CD8-positive, alpha-beta memory T cell (primary cell): ENCODE measurements at places on chromosomes 2 and 18.

- no peak for DNase-seq
Observed at GRCh38 chr18:23832911-23833310, 143.7 kb downstream of the LAMA3 start.

GRCh38 chr2:60116161-60116875 lies 437.1 kb downstream of the BCL11A start:
- no peak for DNase-seq

DNA sequence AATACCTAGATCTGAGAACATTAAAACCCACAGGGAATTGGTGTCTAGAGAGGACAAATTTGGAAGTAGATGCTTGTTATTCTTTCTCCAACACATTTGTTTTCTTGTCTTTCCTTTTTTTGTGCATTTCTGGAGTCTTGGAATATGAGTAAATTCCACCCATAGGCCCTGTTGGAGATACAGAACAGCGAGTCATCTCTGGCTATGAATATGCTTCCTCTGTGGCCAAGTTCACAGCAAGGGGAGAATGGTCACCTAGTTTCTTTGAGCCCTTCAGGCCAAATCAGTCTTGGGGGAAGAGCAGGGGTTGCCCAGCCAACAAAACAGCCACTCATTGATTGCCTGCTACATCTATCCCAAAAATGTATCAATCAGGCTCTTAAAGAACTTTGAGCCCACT lies 31.3 kb downstream of the SP140L start:
- no peak for DNase-seq

GRCh38 chr2:3132466-3132865 lies 245.2 kb downstream of the EIPR1 start:
- no peak for DNase-seq

DNA sequence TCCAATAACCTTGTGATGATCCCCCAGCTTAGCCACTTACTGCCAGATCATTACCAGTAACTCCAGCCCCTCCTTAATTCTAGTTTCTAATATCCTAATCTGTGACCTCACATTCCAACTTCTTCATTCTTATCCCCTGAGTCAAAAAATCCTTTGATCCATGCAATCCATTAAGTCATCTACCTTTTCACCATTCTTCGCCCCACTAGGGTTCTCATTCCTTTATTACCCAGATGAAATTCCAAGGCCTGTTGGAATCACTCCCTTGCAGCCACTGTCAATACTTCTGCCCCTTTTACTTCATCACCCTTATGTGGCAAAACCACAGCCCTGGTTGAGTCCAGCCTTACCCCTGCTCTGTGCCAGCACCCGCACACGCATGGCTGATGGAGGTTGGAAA lies 20.3 kb upstream of the IL36G start:
- no peak for DNase-seq

- no peak for DNase-seq
Observed at GRCh38 chr2:111957872-111958354, 59.5 kb downstream of the MERTK start.

GRCh38 chr2:67834482-67834881 lies 228.3 kb downstream of the C1D start:
- DNase-seq: no peak

DNA sequence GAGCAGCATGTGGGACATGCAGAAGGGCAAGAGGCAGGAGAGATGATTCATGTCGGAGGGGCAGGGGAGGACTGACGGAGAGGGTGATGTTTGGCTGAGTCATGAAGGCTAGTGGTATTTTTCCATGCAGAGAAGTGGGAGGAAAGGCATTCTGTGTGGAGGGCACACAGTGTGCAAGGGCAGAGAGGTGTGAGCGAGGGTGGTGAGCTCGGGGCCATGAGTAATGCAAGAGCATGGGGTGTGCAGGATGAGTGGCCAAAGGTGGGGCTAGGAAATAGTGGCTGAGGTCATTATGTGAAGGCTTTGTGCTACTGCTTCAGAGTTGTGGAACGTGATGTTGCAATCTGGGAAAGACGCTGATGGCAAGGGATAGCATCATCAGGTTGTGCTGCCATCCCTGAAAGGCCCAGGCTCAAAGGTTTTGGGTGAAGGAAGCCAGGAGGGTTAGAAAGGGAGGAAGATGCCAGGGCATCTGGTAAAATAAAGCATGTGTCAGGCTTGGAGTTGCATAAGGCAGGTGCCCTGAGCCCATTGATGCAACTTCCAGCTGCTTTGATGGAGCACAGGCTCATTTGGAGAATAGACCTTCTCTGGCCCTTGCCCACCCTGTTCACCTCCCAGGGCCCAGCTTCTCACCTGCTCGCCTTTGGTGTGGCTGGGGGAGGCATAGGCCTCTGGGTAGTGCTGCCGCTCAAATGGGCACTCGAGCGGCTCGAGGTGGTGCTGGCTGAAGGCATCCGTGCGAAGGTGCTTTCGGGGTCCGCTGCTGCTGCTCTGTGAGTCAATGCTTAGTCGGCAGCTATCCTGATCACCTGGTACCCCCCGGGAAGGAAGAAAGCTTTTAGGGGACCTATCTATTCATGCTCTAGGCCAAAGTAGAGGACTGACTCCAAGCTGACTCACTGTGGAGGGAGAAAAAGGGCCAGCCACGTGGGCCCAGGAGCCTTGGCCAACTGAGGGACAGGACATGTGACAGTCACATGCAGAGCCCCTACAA lies 37.5 kb downstream of the PAX8 start:
- no peak for DNase-seq

GRCh38 chr18:8657050-8657820 lies 48.0 kb downstream of the RAB12 start:
- DNase-seq: no peak

DNA sequence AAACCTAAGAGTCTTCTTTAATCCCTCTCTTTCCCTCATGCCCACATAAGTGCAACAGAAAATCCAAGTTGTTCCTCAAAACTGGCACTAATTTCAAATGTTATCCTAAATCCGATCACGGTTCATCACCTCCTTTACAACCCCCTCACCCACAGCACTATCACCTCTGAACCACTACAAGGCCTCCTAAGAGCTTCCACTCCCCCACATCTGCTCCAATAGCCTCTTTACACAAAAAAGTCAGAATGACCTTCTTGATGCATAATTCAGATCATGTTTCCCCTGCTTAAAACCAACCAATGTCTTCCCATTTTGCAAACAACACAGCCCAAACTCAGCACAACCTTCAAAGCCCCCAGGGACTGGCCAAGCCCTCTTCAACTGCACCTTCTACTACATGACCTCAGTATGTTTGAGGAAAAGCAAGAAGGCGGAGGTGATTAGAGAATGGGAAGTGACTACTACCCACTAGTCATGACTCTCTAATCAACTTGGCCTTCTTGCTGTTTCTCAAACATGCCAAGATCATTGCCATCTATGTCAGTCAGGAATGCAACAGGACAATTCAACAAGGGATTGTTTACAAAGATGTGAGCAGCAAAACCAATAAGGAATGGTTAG lies 34.6 kb upstream of the GCC2 start:
- DNase-seq: no peak

GRCh38 chr2:83837823-83838222 lies 621.3 kb downstream of the SUCLG1 start:
- no peak for DNase-seq

GRCh38 chr2:46679761-46680160 lies 200.4 kb downstream of the TMEM247 start:
- DNase-seq: no peak

- DNase-seq: no peak
Observed at GRCh38 chr2:199131136-199131655, 326.5 kb downstream of the SATB2 start.

- no peak for DNase-seq
Observed at GRCh38 chr18:48787203-48788151, 163.3 kb downstream of the SMAD7 start.

GRCh38 chr18:65988972-65989371 lies 238.2 kb downstream of the CDH7 start:
- no peak for DNase-seq

GRCh38 chr2:127609031-127609751 lies 36.8 kb upstream of the GPR17 start:
- DNase-seq: no peak

DNA sequence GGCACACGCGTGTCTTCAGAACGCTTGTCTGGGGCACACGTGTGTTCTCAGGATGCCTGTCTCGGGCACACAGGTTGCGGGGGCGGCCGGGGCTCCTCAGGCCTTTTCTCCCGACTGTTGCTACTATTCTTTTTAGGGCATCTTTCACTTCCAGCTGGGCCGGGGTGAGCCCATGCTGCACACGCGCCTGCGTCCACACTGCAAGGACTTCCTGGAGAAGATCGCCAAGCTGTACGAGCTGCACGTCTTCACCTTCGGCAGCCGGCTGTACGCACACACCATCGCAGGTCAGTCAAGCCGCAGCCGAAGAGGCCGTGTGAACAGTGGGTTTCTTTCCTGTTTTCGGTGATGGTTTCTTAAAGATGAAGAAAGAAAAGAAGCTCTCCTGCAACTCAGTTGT lies 25.0 kb downstream of the CTDP1 start:
- no peak for DNase-seq

- no peak for DNase-seq
Observed at GRCh38 chr2:172834881-172835280, 99.2 kb downstream of the RAPGEF4 start.

GRCh38 chr18:63297687-63298399 lies 21.7 kb downstream of the BCL2 start:
- no peak for DNase-seq

DNA sequence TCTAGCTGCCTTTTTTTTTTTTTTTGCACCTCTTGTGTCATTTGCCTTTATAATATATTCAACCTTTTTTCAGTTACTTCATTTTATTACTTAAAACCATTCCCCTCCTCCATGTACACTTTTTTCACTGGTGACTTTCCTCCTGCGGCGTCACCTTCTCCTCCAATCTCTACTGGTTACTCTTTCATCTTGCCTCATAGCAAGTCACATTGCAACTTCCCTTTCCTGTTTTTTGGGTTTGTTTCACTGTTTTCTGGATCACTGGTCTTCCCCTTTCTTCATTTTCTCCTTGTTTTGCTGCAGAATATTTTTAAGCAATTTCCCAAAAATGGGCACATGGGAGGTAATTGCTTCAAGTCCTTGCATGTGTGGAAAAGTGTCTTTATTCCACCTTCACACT lies 37.7 kb upstream of the GPR155 start:
- DNase-seq: no peak

DNA sequence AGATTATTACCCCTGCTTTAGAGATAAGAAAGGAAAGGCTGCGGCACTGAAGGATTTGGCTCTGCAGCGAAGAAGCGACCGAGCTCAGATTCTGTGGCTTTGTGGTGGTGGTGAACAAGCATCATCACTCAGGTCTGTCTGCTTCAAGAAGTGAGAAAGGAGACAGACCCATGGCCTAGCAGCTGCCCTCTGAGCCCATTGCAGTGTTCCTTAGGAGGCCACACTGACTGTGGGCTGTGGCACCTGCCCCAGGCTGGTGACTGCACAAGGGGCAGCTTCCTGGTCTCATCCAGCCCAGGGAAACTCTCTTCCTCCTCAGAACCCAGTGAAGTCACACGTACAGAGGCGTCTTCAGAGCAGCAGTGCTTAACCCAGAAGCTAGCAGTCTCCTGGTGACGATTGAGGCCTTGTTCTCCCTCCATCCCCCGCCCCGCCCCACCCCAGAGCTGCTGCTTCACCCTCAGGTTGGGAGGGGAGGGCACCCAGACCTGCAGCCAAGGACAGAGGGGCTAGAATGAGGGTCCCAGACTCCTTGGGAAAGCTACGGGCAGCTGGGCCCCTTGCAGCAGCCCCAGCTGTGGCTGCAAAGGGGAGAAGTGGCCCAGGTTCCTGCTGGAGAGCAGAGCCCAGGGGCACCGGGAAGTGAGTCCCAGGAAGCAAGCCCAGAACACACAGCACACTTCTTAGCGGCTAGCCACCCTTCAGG lies 22.2 kb downstream of the BIN1 start:
- peak; percentile 81 for DNase-seq

- DNase-seq: no peak
Observed at GRCh38 chr2:2715036-2715818, 384.2 kb upstream of the MYT1L start.

GRCh38 chr2:55133467-55134315 lies 83.4 kb upstream of the RTN4 start:
- peak; percentile 75 for DNase-seq

DNA sequence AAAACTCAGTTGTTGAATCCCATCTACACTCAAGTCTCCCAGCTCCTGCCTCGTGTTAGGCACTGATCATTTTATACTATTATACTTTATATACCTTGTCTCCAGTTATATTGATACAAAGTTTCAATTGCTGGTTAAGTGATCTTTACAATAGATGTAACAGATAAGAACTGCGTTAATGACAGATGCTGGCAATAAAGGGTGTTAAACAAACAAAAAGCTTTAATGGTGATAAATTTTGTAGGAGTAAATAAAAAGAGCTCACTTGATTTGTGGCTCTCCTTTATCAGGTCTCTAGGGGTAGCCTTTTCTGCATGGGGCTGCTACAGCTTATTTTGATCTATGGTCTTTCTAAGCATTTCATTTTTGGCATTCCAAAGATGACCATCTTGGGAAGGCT lies 106.9 kb upstream of the GAREM1 start:
- DNase-seq: no peak

DNA sequence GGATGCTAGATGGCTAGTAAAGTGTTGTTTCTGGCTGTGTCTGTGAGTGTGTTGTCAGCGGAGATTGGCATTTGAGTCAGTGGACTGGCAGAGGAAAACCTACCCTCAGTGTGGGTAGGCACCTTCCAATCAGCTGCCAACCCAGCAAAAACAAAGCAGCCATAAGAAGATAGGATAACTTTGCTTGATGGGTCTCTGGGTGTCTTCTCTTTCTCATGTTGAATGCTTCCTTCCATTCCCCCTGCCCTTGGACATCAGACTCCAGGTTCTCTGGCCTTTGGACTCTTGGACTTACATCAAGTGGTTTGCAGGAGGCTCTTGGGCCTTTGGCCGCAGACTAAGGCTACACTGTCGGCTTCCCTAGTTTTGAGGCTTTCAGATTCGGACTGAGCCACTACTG lies 429.0 kb upstream of the ZNF804A start:
- DNase-seq: no peak

DNA sequence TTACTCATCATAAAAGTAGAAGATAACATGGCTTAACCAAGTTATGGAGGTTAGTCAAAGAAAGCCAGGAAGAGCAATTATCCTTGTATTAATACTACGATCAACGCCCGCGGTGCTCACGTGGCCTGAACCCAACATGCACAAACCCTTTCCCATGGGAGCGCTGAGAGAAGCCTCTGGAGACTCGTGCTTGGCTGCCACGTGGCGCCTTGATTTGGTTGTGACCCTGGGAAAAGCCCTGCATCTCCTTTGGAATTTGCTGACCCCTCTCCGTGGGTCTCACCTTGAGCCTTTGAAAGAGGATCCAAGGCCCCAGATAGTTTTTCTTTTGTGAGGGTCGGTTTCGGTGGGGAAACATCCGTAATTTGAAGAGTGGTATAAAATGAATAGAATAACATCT lies 255.6 kb downstream of the DCDC2C start:
- DNase-seq: no peak

- DNase-seq: no peak
Observed at GRCh38 chr2:85705680-85706039, 11.5 kb downstream of the GNLY start.

GRCh38 chr18:11260961-11261461 lies 111.6 kb upstream of the PIEZO2 start:
- no peak for DNase-seq

DNA sequence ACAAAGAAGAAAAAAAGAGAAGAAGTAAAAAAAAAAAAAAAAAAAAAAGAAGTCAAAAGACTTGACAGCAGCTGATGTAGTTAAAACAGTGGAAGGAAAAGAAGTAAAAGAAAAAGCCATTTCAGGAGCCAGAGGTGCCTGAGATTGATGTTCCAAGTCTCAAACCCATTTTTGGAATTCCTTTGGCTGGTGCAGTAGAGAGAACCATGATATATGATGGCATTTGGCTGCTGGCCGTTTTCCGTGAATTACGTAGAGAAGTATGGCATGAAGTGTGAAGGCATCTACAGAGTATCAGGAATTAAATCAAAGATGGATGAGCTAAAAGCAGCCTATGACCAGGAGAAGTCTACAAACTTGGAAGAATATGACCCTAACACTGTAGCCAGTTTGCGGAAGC lies 7.6 kb upstream of the CHST10 start:
- DNase-seq: no peak
